AG10803 (cell line): ENCODE measurements at places on chromosomes 12 and 14.

DNA sequence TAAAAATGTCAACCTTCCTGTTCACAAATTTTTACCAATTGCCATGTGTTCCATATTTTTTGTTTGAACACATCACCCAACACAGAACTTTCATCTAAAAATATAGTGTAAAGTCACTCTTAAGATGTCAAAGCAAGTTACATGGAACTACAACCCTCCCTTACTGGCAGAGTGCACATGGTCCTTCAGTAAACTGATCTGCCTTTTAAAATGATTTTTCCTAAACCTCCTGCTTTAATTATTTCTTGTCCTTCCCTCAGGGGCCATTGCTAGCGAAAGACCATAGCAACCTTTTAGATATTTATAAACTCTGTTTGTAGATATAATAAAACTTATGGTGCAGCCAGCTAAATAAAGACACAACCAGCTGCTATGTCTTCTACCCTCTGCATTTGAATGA is 255.2 kb upstream of the FAR2 start:
- no peak for DNase-seq

DNA sequence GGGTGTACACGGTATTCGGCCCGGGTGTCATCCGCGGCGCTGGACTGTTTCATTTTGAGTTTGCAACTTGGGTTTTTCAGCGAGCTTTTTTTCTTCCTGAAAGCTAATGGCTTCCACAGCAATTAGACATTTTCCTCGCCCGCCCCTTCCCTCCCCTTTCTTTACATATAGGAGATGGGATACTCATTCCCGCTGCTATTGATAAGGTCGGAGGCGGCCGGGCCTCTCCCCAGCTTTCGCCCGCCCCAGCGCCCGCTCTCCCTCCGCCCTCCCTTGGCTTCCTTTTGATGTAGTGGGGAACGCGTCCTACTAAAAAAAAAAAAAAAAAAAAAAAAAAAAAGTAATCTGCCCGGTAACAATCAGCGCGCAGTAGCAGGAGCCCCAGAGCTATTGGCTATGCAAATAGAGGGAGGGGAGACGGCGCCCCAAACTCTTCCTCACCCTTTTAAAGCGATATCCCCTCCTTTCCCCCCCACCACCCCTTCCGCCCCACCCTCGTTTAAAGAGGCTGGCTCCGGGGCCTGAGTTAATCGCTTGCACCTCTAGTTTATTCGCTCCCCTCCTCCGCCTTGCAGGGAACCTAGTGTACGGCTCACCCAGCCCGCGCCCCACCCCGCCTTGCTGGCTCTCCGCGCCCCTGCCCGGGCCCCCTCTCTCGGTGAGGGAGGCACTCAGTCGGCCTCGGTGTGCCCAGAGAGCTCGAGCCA is 1.7 kb upstream of the CCND2 start:
- DNase-seq: no peak

- DNase-seq: no peak
Observed at GRCh38 chr14:88417594-88417993, 32.1 kb downstream of the SPATA7 start.

- no peak for DNase-seq
Observed at GRCh38 chr14:105863296-105864108, 337.1 kb downstream of the TMEM121 start.

- no peak for DNase-seq
Observed at GRCh38 chr12:11743423-11744409, 94.2 kb downstream of the ETV6 start.

- DNase-seq: no peak
Observed at GRCh38 chr14:105860615-105861580, 334.5 kb downstream of the TMEM121 start.

DNA sequence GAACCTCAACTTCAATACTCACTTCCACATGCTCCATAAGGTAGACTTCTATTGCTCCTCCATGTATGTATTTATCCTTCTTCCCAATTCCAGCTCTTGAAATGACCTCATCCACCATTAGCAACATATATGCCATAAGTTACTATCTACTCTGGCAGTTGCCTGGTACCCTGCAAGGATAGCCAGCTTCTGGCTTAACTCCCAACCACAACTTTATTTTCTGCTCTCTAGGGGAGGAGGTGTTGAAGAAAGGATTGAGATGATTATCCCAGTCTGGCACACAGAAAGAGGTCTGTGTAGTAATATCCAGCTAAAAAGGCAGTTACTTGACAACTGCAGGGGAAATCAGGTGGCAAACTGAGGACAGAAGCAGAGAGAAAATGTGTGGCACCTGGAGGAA is 71.5 kb upstream of the MDM1 start:
- DNase-seq: peak; percentile 47

- DNase-seq: peak; percentile 33
Observed at GRCh38 chr14:53953002-53953827, 3.4 kb downstream of the BMP4 start.

DNA sequence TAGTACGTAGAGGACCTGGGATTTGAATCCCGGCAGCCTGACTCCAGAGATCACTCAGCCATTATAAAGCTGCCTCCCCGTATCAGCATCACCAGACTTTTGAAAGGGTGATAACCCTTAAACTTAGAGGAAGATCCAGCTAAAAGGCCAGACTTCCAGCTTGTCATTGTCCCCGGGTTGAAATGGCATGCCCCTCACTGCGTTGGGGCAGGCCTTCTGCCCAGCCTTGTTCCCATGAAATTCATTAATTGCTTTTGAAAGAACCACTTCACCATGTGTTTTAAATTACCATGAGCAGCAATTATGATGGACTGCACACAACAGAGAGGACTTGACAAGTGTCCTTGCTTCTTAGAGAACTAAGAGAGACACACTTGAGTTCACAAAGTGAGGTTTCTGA is 269.6 kb upstream of the CRY1 start:
- DNase-seq: no peak

GRCh38 chr12:48000878-48001504 is 3.3 kb downstream of the COL2A1 start:
- DNase-seq: peak; percentile 49

DNA sequence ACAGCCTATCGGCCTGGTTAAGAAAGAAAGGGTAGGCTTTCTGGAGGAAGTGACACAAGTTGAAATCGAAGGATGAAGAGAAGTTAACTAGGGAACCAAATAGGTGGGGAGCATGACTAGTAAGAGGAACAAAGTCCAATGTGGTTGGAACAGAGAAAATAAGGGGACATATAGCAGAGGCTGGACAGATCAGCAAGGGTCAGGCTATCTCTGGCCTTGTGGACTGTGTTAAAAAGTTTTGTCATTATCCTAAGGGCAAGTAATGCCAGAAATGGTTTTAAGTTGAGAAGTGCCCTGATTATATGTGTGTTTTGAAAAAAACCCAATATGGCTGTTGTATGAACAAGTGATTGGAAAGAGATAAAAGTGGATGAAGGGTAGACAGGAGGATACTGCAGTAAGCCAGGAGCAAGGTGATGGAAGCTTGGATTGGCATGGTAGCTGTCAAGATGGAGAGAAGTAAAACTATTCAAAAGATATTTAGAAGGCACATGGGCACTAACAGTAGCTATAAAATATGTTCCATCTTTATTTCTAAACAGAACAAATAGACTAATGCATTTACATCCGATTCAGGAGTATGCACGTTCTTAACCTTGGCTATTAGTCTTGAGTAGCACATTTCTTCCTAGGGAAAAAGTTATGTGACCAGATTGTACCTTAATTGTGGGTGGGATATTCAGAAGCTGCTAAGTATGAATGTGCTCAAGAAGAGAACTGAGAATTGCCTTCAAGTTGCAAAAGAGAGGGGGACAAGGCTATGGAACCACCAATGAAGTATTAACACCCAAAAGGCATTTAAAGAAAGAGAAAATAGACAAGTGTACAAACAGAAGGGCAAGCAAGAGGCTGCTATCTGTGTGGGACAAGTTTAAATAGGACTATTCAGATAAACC is 46.8 kb upstream of the OR5AU1 start:
- no peak for DNase-seq

DNA sequence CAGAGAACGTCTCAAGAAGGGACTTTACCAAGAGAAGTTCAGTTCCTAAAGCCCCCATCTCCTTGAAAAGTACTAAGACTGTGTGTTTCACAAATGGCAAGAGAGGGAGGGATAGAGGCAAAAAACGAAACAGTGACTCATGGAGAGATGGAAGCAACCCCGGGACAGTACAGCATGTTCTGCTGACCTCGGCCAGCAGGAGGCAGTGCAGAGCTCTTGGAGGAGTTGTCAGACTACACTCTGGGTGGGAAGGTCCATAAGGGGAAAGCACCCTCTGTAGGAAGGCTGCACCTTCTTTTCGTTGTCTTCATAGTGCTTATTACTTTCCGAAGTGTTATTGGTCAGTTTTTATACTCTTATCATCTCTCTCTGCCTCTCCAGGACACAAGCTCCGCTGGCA is 525.2 kb upstream of the CCDC196 start:
- peak; percentile 35 for DNase-seq

DNA sequence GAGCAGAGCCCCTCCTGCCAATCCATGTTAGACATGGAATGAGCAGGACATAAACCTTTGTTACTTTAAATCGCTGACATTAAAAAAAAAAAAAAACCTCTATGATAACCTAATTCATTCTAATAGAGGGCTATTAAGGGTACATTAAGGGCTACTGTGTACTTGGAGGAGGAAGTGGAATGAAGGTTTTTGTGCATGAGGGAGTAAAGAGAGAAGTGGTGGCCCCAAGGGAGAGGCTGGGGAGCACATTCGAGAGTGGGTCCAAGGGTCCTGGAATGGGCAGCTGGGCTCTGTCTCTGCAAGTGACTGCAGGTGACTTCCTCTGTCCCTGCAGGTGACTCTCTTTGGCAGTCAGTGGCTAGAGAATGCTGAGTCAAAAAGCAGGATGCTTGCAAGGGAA is 32.1 kb upstream of the PTGDR start:
- DNase-seq: no peak

DNA sequence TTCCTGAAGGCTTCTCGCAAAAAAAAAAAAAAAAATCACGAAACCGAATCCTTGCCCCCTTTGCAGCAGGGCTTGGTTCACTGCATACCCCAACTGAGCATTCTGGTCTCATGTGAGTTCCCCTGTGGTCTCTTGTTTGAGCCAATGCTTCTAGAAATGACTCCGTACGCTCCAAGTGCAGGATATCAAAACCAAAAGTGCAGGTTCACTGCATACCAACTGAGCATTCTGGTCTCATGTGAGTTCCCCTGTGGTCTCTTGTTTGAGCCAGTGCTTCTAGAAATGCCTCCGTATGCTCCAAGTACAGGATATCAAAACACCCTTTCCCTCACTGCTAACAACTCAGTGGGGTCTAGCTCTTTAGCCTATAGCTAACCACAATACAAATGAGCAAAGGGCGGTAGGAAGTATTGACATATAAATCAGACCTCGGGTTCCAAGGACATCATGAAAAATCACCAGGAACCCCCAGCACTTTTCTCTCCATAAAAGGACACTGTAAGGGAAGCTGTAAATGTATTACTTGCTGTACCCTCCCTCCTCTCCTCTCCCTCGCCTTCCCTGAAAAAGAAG is 206.3 kb upstream of the NOS1 start:
- DNase-seq: no peak

- peak; percentile 68 for DNase-seq
Observed at GRCh38 chr12:121038861-121039668, at the start of gene OASL. OASL (minus strand) TSS chr12:121039246; CDS start chr12:121038971, 275 bp downstream.

- DNase-seq: no peak
Observed at GRCh38 chr12:53102883-53103807, at the start of gene SOAT2. SOAT2 (plus strand) TSS chr12:53103486; CDS start chr12:53103578, 92 bp downstream.
